ENCODE measurements at places on chromosomes 1 and 21.

- no peak for DNase-seq
These were observed 28.8 kb downstream of the AHDC1 start for GRCh38 chr1:27574871-27575831.

- no peak for DNase-seq
These were observed 58.4 kb downstream of the LAMC2 start for GRCh38 chr1:183244466-183244865.

DNA sequence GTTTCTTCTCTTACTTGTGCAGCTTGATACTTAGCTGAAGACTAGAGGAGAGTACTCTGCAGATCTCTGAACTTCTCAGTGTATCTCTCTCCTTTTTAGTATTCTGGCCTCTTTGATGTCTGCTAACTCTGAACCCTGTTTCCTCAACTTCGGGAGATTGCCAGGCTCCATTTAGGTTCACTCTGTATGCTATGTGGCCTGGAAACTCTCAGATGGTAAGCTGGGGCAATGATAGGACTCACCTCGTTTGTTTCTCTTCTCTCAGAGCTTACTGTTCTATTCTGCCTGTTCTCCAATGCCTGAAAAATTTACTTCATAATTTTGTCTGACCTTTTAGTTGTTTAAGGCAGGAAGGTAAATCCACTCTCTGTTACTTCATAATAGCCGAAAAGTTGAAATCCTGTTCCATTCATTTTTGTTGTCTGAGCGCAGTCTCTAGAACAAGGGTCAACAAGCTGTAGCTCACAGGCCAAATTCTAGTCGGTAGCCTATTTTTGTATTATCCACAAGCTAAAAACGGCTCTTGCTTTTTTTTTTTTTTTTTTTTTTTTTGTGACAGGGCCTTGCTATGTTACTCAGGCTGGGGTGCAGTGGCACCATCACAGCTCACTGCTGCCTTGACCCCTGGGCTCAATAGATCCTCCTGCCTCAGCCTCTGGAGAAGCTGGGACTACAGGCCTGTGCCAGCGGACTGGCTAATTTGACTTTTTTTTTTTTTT lies 33.3 kb downstream of the ZMYM4 start:
- no peak for DNase-seq

GRCh38 chr1:206685334-206685768 lies 646 bp downstream of the MAPKAPK2 start:
- DNase-seq, result no peak

- no peak for DNase-seq
These were observed 419.9 kb downstream of the PTPRU start for GRCh38 chr1:29655945-29656850.

GRCh38 chr1:151352021-151352718 lies 5.1 kb upstream of the RFX5 start:
- DNase-seq, result no peak

- no peak for DNase-seq
These were observed 123.2 kb upstream of the CD34 start for GRCh38 chr1:208034135-208034534.

DNA sequence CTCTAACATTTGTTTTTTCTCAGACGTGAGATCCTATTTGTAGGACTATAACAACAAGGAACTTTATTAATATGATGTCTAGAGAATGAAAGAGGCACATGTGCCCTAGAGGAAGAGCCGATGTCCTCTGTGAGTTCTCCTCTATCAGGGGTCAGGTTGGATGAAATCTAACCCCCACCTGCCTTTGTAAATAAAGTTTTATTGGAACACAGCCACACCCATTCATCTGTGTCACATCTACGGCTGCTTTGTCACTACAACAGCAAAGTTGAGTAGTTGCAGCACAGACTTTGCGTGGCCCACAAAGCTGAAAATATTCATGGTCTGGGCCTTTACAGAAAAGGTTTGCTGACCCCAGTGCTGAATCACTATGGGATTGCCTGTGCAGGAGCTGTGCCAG lies 571 bp upstream of the CAPN9 start:
- DNase-seq, result no peak

DNA sequence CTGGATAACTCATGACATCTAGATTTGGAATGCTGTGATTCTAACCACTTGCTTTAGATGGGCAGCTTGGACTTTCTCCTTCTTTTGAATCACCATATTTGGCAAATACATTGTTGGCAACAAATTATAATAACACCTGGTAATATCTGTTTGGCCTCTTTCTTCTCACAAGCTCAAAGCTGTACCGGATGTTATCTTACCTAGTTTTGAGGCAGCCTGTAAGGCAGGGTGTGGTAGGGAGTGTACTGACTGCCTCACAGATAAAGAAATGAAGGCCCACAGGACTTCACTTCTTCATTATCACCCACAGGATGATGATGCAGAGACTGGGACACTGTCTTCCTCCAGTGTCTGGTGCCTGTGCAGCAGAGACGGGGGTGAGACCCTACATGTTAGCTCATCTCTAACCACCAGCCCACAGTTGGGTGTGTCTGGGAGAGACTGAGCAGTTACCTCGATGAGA lies 28.5 kb downstream of the TUFT1 start:
- no peak for DNase-seq

- no peak for DNase-seq
These were observed 6.8 kb downstream of the DESI2 start for GRCh38 chr1:244659694-244660093.

DNA sequence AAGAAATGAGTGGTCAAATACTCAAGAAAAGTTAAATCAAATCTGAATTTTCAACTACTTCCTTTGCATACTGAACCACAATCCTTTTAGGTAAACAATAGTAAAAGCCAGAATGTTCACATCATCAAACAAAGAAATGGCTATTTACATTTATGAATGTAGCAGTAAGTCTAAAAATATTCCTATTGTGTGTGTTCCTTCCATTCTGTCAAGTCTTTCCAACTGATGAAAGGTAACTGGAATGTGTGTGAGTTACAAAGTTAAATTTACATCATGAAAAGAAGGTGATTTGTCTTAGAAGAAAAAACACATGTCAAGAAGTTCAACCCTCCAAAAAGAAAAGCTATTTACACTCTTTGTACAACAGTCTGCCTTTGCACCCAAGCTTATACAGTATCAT lies 203.1 kb downstream of the SIPA1L2 start:
- DNase-seq, result no peak

GRCh38 chr21:37371041-37371397 lies 4.4 kb downstream of the DYRK1A start:
- DNase-seq, result no peak

- no peak for DNase-seq
These were observed 118.3 kb upstream of the SLC25A33 start for GRCh38 chr1:9420835-9421532.

DNA sequence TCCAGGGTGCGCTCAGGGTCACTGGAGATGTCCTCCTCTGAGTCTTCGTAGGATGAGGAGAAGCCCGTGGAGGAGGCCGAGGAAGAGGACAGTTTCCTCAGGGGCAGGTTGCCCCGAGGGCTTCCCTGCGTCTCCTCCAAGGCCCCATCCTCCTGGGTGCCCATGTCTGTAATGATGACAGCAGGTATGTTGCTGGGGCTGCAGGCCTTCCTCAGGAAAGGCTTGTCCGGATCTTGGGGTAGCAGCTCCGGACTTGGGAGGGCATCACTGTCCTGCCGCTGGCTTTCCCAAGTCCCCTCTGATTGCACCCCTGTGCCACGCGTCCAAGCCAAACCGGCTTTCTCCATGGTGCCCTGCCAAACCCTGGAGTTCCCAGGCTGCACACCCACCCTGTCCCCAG lies 3.5 kb downstream of the ITPKB start:
- no peak for DNase-seq

DNA sequence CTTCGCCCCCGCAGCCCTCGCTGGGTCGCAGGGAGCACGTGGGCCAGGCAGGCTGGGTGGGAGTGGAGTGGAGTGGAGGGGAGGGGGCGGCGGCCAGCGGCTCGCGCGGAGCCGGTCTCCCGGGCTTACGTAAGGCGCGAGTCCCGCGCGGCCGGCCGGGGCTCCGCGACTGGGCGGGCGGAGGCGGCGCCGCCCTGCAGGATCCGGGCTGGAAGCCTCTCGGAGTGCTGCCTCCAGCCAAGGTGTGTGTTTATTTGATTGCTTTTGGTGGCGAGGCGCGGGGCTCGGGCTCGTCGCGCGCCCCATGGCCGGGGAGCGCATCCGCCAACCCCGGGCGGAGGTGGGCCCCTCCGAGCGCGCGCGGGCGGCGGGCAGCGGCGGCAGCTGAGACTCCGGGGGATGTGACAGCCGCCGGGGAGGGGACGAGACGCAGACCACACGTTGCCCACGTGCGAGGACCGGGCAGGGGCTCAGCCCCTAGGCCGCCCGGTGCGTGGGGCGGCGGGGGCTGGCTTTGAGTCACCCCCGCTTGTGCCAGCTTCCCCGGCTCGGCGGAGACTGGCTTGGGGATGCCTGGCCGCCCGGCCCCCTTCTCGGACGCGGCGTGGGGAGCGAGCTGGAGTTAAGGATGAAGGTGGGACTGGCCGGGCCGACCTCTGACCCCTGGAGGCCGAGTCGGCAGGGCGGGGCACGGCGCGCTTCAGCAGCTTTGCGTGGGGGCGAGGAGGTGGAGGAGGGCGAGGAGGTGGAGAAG lies 402 bp upstream of the AK4 start:
- no peak for DNase-seq

DNA sequence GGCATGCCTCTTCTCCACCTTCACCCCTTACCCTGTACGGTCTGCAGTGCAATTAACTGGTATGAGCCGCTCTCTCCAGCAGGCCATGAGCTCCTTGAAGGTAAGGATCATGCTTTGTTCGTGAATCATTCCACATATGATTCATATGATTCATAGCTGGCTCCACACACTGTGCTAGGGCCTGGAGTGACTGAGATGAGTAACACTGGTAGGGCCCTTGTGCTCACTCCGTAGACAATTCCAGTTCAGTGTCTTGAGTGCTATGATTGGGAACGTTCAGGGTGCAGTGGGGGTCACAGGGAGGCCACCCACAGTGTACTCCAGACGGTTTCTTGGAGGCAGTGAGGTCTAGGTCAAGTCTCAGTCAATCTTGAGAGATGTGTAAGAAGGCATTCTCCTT lies 239.8 kb downstream of the LMX1A start:
- DNase-seq, result no peak

DNA sequence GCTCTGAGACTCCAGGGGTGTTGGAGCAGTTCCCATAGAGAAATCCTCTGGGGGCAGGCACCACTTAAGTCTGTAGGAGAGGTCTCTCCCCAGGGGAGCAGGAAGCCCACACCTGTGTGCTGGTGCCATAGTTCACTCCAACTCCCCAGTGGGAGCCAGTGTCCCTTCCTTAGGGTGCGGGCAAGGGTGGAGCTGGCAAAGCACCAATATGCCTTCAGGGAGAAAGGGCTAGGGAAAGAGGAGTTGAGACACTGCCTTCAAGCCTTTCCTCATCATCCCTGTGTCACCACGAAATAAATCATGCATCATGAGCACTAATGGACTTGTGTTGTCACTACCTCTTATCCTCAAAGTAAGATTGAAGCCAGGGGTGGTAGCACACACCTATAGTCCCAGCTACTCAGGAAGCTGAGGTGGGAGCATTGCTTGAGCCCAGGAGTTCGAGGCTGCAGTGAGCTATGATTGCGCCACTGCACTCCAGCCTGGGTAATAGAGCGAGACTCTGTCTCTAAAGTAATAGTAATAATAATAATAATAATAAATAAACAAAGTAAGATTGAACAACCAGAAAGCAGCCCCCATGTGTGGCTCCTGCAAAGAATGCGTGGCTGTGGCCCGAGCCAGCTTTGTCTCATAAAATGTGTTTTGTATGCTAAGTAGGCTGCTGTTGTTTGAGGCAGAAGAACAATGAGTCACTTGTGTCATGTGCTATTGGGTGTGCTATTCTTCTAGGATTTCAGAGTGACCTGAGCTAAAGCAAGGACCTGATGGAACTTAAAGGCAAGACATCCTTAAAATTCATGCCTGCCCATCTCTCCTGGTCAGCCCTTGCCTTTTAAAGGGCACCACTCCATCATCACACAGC lies 6.7 kb upstream of the TIE1 start:
- no peak for DNase-seq

DNA sequence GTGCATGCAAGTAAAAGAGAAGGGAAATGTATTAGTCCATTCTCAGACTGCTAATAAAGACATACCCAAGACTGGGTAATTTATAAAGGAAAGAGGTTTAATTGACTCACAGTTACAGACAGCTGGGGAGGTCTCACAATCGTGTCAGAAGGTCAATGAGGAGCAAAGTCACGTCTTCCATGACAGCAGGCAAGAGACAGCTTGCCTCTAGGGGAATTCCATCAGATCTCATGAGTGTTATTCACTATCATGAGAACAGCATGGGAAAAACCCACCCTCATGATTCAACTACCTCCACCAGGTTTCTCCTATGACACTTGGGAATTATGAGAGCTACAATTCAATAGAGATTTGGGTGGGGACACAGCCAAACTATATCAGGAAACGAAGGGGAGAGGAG lies 8.1 kb downstream of the KRTAP21-3 start:
- no peak for DNase-seq

DNA sequence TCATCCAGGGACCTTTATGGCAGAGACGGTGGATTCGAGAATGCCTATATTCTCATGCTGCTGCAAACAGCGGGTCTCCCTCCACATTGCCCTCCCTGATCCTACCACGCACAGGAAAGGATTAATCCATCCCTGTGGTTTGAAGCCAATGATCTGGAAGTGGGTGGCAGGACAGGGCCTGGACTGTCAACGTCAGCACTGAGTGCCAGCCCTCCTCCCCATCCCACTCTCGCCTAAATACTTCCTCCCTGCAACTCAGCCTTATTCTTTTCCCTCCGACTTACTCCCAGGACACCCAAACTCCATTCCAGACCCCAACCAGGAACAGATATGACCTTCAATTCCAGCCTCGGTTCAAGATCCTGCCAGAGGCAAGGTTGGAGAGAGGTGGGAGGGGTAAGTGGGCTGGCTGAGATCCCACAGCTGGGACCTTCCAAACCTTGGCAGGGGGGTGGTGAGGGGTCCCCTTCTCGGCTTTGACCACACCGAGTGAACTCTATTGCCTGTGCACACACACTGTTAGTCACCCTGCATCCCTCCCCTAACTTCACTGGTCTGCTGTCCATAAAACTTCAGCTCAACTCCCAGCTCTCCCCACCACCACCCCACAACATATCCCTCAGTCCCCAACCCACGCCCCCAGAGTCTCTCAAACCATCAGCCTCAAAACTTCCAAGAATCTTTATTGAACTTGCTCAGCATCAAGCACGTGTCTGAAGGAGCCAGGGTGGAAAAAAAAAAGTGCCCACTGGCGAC lies 2.4 kb upstream of the S100A5 start:
- DNase-seq, result no peak

GRCh38 chr1:232978091-232978634 lies 27.8 kb downstream of the NTPCR start:
- DNase-seq, result no peak

- DNase-seq, result no peak
These were observed 186.9 kb upstream of the ADGRL4 start for GRCh38 chr1:79193211-79194079.

DNA sequence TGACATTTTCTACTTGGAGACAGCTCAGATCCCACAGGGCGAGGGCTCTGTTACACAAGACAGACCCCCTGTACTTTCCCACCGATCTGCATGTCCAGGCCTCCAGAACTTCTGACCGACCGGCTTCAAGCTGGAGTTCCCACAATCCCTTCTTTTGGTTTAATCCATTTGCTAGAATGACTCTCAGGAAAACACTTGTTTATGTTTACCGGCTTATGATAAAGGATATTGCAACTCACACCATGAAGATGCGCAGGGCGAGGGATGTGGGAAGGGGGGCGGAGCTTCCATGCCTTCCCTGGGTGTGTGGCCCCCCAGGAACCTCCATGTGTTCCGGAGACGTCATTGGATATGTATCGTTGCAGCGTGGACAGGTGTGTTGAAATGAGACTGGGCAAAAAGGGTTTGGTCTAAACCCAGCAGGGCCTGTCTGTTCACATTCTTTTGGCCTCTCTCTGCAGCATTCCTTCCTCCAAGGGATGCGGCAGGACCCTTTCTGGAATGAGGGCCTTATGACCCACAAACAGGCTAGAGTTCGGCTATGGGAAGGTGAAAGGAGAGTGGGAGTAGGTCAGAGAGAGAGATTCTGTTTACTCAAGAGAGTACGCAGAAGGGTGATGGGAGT lies 7.5 kb upstream of the IGSF5 start:
- DNase-seq, result no peak

Measured in left renal pelvis (tissue), 4 donors.